ENCODE measurements at places on chromosomes 2 and 18.
A peak's percentile ranks its signal among the peaks of the same experiment; 100 is the strongest.

GRCh38 chr2:112703684-112704083 lies 17.1 kb upstream of the NT5DC4 start:
- DNase-seq: no peak

GRCh38 chr2:85307527-85307897 lies 20.3 kb downstream of the TGOLN2 start:
- DNase-seq: no peak

- no peak for DNase-seq
Measured at GRCh38 chr2:17768894-17769293, 15.0 kb downstream of the GEN1 start.

- peak; percentile 72 for DNase-seq
Measured at GRCh38 chr2:73418343-73418742, 32.7 kb downstream of the ALMS1 start.

- no peak for DNase-seq
Measured at GRCh38 chr2:241063587-241063986, 38.5 kb downstream of the MTERF4 start.

GRCh38 chr2:25699216-25699615 lies 25.8 kb upstream of the DTNB start:
- DNase-seq: no peak

DNA sequence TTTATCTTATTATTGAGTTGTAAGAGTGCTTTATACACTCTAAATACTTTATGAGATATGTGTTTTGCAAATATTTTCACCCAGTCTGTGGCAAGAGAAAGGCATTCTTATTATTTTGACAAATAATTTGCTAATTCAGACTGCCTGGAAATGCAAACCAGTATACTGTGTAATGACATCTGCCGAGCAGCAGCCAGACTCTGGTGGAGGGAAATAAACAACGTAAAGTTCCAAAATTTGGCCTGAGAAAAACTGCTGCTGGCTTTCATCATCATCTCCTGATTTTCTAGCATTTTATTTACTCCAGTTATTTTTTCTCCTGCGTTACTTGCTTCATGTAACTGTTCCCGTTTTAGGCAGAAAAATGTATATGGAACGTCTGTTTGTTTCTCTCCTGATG lies 161.6 kb downstream of the RNF152 start:
- DNase-seq: no peak

DNA sequence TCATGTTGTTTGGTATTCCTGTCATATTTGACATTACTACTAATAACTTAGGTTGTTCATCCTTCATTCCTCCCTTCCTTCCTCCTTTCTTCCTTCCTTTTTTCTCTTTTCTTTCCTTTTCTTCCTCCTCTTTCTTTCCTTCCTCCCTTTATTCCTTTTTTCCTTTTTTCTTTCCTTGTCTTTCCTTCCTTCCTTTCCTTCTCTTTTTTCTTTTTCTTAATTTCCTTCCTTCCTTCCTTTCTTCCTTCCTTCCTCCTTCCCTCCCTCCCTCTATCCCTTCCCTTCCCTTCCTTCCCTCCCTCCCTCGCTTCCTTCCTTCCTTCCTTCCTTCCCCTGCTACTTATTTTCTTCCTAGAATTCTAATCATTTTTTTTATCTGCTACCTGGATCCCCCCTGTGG lies 66.1 kb downstream of the CTNNA2 start:
- no peak for DNase-seq

GRCh38 chr2:186159101-186159500 lies 327.0 kb upstream of the ZC3H15 start:
- DNase-seq: no peak

DNA sequence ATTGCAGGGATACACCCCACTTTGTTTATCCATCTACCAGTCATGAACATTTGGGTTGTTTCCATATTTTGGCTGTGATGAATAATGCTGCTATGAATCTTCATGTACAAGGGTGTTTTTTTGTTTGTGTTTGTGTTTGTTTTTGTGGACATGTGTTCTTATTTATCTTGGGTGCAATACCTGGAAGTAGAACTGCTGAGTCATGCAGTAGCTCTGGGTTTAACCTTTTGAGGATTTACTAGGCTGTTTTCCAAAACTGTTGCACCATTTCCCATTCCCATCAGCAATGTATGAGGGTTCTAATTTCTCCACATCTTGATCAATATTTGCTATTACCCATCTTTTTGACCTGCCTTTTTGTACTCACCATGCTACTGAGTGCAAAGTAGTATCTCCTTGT lies 140.0 kb upstream of the CYP1B1 start:
- DNase-seq: no peak

GRCh38 chr2:133248264-133248663 lies 320.0 kb downstream of the NCKAP5 start:
- DNase-seq: no peak

GRCh38 chr2:229179628-229180027 lies 91.5 kb downstream of the PID1 start:
- no peak for DNase-seq

DNA sequence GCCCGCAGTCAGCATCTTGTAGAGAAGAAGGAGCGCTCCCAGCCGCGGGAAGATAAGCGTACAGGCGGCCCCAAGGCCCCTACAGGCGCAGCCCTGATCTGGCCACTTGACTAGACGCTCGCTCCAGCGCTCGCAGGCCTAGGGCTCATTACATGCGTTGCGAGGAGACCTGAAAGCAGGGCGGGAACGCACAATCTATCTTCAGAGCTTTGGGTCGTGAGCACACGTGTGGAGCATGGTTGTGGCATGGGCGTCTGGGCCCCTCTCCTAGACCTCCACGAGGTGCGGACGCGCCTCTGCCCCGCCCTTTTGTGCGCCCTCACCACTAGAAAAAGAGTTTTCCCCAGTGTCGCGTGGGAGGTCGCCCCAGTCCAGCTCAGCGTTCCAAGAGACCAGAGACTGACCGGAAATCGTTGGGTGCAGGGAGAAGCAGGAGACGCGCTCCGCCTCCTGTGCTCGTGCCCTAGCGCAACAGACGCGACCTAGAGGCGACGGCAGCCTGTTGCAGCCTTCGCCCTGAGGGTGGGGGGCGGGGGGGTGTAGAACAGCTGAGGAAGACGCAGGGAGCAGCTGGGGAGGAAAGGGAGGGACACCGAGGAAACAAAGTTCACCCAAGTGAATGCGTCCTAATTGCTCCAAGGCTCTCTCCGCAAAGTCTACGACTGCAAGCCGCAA lies 12.6 kb downstream of the NR4A2 start:
- DNase-seq: no peak

GRCh38 chr2:231877533-231878456 lies 48.4 kb downstream of the NPPC start:
- no peak for DNase-seq

GRCh38 chr18:26357960-26358359 lies 131.7 kb downstream of the TAF4B start:
- no peak for DNase-seq

- DNase-seq: no peak
Measured at GRCh38 chr18:67590571-67591141, 74.1 kb upstream of the DSEL start.

GRCh38 chr18:73381699-73382036 lies 513.9 kb upstream of the NETO1 start:
- DNase-seq: no peak

DNA sequence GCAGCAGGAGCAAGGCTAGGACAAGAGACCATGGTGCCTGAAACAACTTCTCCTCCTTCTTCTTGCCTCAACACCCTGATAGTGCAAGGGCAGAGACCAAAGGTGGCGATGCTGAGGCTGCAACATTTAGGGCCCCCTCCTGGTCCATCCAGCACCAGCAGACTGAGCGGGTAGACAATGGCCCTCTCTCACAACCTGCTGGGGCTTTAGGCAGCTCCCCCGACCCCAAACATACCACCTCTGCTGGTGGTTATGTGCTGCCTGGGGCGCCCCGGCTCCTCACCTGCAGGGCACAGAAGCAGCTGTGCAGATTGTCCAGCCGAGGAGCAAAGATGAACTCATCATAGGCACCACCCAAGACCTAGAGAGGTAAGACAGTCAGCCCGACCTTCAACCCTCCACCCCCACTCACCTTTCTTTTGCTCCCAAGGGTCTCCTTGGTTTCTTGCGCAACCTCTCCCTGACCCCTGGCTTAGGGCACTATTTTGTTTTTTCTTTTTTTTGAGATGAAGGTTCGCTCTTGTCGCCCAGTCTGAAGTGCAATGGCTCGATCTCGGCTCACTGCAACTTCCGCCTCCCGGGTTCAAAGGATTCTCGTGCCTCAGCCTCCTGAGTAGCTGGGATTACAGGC lies 3.5 kb downstream of the DNPEP start:
- no peak for DNase-seq

- DNase-seq: no peak
Measured at GRCh38 chr18:73944715-73945114, 202.9 kb downstream of the FBXO15 start.

DNA sequence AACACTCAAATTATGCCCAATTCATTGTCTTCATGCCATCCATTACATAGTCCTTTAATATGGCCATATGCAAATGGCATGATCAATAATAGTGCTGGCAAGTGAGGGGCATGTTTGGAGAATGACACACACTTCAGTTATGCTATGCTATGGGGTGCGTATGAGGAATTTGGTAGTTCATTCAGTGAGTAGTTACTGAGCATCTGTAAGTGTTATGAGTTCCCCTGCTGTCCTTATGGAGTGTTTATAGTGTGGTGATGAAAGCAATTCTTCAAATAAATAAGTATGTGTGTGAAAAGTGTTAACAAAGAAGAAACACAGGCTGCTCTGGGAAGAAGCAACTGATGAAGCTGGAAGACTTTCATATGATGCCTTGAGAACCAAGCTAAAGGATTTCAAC lies 383.7 kb upstream of the SLC14A2 start:
- no peak for DNase-seq

DNA sequence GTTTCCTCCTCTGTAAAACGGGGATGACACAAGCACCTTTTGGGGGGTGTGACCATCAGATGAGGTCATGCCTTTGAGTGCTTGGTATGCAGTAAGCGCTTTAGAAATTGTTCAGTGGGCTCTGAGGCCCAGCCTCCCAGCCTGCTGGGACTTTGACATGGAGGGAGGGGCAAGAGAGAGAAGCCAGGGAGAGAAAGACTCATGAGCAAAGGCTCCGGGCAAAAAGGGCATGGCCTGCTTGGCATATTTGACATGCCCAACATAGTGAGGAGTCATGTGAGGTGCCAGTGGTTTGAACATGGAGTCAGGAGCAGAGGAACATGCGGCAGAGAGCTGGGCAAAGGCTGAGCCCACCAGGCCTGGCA lies 14.0 kb downstream of the TNS1 start:
- no peak for DNase-seq

- DNase-seq: peak; percentile 78
Measured at GRCh38 chr2:38113981-38114708, 38.2 kb upstream of the CYP1B1 start.

DNA sequence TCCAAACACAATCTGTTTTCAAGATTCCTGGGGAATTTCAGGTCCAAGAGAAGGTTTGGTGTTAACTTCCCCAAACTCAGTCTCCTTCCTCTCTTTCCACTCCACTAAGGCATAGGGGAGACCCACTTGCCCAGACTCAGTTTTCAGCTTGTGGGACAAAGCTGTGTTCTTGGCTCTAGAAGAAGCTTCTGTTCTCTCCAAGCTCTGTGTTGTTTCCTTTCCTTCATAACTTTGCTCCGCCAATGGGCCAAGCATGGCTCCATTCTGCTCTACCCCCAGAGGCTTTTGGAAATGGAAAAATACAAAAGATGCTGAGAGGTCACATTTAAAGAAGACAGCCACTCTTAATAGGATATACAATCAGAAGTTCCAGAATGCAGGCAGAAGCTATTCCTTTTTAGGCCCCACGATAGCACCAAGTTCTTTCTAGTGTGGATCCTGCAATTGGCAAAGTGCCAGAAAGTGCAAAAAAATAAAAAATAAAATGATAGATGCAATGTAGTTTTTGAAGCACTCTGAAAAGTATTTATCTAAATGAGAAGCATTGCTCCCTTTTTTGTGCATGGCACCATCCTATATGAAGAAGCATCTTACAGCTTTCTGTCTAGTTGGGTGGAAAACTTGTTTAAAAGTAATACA lies 510.1 kb downstream of the TXNL1 start:
- no peak for DNase-seq

GRCh38 chr2:129490641-129491040 lies 488.8 kb upstream of the RAB6C start:
- no peak for DNase-seq

GRCh38 chr2:145123606-145124005 lies 603.7 kb upstream of the ZEB2 start:
- DNase-seq: no peak

DNA sequence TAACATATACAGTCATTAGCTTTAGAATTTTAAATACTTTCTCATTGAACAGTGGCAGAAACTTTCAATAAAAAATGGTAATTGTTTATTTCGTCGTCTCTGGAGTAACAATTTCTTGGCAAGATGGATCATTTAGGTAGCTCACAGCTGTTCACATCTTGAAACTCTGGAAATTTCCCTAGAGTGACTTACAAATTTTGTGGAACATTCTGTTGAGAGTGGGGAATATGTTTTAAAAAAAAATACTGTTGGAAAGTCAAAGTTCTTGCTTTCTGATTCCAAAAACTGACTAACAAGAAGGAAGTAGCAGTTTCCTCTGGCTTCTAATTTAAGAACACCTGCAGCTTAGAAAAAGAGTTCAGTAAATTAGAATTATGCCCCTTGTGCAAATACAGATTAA lies 11.2 kb upstream of the CALCRL start:
- DNase-seq: no peak

DNA sequence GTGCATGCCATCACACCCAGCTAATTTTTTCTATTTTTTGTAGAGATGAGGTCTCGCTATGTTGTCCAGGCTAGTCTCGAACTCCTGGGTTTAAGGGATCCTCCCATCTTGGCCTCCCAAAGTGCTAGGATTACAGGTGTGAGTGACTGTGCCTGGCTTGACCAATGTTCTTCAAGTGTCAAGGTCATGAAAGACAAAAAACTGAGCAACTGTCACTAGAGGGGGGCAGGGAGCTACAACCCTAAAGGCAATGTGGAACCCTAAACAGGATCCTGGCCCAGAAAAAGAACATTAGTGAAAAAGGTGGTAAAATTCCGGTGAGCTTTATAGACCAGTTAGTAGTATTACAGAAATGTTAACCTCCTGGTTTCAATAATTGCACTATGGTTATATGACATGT lies 7.3 kb downstream of the MYO5B start:
- DNase-seq: no peak

DNA sequence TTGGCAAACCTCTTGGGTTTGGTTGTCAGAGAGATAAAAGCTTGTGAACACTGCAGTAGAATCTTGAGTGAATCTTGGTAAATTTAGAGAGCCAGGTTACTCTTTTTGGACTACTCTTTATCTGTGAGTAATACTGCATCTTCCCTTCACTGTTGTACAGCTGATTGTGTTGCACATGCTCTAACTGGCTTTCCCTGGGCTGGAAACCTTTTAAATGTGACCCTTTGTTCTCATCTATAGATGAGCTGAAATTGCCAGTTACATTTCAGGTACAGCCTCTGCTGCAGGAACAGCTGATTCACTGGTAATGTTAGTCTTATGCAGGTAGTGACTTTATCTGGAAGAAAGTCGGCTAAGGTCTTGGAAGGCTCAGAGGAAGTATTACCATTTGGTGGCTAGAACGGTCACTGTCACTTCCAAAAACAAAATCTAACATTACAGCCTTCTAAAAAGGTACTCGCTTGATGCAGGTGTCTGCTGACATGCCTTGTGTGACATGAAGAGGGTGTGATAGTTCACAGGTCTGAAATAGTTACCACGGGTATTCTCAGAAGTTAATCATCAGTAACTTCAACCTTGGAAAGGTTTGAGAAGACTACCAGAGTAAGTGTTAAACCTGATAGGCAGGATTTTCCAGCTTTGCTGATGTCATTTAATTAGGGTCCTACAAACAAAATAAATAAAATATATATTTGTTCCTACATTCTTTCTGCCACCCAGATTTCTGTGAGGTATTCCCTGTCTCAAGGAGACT lies 851.1 kb downstream of the SLC4A3 start:
- no peak for DNase-seq
